GM12878 (cell line): ENCODE measurements at places on chromosomes 7 and 10.

DNA sequence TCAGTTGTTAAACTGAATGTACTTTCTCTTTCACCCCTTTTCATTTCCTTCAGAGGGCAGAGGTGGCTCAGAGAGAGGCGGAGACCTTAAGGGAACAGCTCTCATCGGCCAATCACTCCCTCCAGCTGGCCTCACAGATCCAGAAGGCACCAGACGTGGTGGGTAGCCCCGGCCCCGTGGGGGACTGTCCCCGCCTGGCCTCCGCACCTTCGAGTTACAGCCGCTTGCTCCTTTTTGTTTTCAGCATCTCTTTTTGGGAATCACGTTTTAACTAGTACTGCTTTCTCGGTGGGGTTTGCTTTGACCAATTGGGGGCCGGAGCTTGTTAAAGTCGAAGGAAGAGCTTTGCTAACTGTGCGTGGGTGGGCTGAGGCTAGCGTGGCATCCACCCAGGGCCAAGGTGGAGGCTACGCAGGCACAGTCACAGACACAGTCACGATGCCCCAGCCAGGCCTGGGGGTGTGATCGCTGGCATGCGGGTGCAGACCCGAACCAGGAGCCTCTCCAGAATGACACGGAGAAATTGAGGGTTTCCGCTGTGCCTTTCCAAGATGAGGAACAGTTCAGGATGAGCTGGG is 116.2 kb upstream of the SH2B2 start:
- H3K27ac ChIP-seq, result no peak overlapping the region
- DNase-seq, result no peak
- no peak overlapping the region for H3K4me3 ChIP-seq
- H3K27me3 ChIP-seq, result no peaks in the 10 kb centered on the region
- peaks cover 3% of the 10 kb centered on the region for H3K36me3 ChIP-seq

- no peak overlapping the region for H3K4me3 ChIP-seq
- peaks cover 10% of the 10 kb centered on the region for H3K4me1 ChIP-seq
- no peak overlapping the region for H3K27ac ChIP-seq
- DNase-seq, result no peak
- peaks cover 20% of the 10 kb centered on the region for H3K36me3 ChIP-seq
Observed at GRCh38 chr10:101993221-101993620, 62.8 kb downstream of the ARMH3 start.

GRCh38 chr10:111126077-111126476 is 49.2 kb downstream of the ADRA2A start:
- DNase-seq, result no peak
- no peaks in the 10 kb centered on the region for H3K36me3 ChIP-seq
- H3K4me1 ChIP-seq, result no peaks in the 10 kb centered on the region

GRCh38 chr10:70564113-70564725 is 38.3 kb downstream of the PRF1 start:
- H3K36me3 ChIP-seq, result no peaks in the 10 kb centered on the region; the same call in none of the 2 replicates
- H3K27ac ChIP-seq, result no peak overlapping the region
- no peak for DNase-seq
- no peaks in the 10 kb centered on the region; the same call in 1 of the 2 replicates for H3K4me1 ChIP-seq

DNA sequence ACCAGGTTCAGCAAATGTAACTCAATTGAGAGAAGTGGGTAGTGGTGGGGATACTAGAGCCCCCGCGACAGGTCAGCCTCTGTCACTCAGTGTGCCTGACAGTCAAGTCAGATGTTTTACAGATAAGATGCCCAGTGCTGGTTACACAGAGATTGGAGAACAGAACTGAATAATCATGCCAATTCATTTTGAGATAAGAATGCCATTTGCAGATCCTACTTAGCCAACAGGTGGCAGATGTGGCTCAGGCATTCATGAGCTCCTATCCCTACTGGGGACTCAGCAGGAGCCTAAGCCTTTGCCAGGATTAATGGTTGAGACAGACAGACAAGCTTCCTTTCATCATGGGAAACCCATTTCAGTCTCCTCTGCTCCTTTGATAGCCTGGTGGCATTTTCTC is 137.8 kb downstream of the MAPK8 start:
- no peaks in the 10 kb centered on the region for H3K4me1 ChIP-seq
- H3K4me3 ChIP-seq, result no peak overlapping the region

GRCh38 chr7:22632674-22633073 is 94.3 kb upstream of the IL6 start:
- no peak overlapping the region for H3K4me3 ChIP-seq
- peaks cover 2% of the 10 kb centered on the region for H3K27me3 ChIP-seq
- no peaks in the 10 kb centered on the region for H3K4me1 ChIP-seq
- no peaks in the 10 kb centered on the region for H3K36me3 ChIP-seq
- DNase-seq, result no peak

- no peak overlapping the region for H3K4me3 ChIP-seq
- no peaks in the 10 kb centered on the region for H3K27me3 ChIP-seq
- peak overlapping the region; percentile 62 for H3K27ac ChIP-seq
- no peak for DNase-seq
- peaks cover 2% of the 10 kb centered on the region; the same call in 1 of the 2 replicates for H3K36me3 ChIP-seq
Observed at GRCh38 chr10:101616415-101617101, 28.4 kb downstream of the DPCD start.

DNA sequence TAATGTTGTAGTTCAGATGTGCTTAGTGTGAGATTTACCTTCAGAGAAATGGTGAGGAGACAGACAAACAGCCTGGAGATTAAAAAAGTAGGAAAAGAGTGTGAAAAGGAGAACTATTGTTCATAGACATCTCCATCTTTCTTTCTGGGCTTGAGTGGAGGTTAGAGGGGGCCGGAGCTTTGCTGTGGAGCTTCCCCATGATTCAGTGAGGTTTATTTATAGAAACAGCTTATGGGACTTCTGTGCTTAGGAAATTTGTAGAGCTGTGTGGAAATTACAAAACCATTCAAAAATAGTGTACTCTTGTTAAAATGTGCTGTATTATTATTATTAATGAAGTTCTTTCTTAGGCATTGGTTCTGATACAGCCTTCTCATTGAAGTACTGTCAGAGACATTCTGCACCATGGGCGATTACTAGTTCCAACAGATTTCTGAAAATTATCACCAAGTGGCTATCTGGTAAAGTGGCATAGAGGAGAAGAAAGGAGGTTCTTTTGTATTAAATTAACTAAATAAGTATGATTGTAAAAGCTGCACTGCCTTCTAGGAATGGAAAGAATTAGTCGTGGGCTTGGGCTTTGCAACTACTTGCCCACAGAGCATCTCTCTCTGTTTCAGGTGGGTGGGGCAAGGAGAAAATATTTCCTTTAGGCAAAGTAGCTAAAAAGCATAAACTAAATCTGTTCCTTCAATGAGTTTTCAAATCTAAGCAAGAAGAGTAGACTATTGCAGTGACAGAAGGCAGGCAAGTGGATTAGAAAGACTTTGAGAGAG is 8.7 kb upstream of the TCAF1 start:
- H3K4me3 ChIP-seq, result no peak overlapping the region
- no peaks in the 10 kb centered on the region for H3K36me3 ChIP-seq
- no peaks in the 10 kb centered on the region for H3K4me1 ChIP-seq

GRCh38 chr10:114391599-114391998 is 12.7 kb downstream of the AFAP1L2 start:
- peaks cover 39% of the 10 kb centered on the region for H3K4me1 ChIP-seq
- H3K27ac ChIP-seq, result no peak overlapping the region
- H3K4me3 ChIP-seq, result no peak overlapping the region
